ENCODE measurements at places on chromosomes 12 and 14.

DNA sequence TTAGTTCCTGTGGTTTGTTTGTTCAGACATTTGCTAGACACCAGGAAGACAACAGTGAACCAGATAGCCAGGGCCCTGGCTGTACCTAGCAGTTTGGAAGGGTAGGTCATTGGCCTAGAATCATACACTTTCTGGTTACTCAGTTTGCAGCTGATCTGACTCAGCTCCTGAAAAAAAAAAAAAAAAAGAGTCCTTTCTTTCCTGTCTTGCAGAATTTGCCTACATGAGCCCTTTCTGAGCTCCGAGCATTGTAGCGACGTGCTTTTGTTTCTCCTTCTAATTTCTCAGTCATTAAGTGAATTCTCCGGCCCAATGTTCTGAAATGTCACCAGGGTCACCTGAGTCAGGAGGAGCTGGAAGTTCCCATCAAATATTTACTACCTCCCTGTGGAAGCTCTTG lies 2.4 kb downstream of the CABP1 start:
- ATAC-seq, result no peak

DNA sequence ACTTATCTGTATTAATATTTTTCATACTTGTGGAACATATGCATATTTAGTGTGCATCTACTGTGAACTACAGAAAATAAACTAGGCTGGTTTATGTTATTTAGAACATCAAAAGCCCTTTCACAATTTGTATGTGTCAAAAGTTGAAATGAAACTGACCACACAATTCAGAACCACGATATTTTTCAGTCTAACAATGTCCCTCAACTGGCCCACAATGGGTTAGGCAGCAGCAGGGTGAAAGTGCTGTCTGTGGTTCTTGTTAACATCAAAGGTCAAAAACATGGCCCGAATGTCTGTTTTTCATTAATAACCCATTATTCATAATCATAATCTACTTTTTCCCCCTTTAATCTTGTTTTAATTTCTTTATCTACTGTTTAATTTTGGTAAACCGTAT lies 559.9 kb upstream of the ATP2B1 start:
- no peak for ATAC-seq

- no peak for ATAC-seq
Measured at GRCh38 chr14:76995279-76996035, 33.1 kb downstream of the IRF2BPL start.

- ATAC-seq, result no peak
Measured at GRCh38 chr14:87102811-87103378, 890.1 kb downstream of the GALC start.

GRCh38 chr12:49808686-49809380 lies 19.4 kb downstream of the NCKAP5L start:
- ATAC-seq, result no peak

GRCh38 chr12:105882404-105882803 lies 256.4 kb downstream of the NUAK1 start:
- no peak for ATAC-seq

- no peak for ATAC-seq
Measured at GRCh38 chr12:120941846-120942405, 36.4 kb upstream of the HNF1A start.

DNA sequence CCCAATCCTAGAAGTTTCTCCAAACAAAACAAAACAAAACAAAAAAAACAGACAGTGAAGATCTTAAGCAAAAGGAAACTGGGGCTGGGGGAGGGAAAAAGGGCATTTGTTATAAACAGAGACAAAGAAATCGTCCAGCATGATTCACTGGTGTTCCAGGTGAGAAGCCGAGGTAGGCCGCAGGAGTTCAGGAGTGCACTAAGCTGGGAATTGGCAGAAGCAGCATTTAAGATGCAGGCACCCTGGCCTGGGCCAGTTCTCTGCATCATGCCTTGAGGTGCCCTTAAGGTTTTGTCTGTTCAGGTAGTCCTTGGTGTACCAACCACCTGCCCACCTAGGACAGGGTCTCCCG lies 11.2 kb downstream of the TBX3 start:
- no peak for ATAC-seq

- no peak for ATAC-seq
Measured at GRCh38 chr12:39587225-39587624, 32.4 kb downstream of the ABCD2 start.

DNA sequence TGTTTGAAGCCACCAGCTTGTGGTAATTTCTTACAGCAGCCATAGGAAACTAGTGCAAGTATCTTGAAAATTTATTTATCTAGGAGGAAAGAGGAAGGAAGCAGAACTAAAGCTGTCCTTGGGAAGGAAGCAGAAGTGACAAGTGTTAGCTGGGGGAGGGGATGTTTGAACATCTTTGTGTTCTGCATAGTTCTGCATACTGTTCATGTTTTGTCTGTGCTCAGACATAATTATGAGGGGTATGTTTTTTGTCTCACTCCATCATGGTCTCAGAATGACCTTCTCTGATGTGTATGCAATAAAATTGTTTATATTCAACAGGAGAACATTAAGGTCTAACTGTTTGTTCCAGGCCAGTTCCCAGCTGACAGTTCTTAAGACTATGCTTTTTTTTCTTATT lies 606.5 kb downstream of the GALC start:
- no peak for ATAC-seq

GRCh38 chr12:14970473-14970872 lies 2.4 kb upstream of the PDE6H start:
- no peak for ATAC-seq

DNA sequence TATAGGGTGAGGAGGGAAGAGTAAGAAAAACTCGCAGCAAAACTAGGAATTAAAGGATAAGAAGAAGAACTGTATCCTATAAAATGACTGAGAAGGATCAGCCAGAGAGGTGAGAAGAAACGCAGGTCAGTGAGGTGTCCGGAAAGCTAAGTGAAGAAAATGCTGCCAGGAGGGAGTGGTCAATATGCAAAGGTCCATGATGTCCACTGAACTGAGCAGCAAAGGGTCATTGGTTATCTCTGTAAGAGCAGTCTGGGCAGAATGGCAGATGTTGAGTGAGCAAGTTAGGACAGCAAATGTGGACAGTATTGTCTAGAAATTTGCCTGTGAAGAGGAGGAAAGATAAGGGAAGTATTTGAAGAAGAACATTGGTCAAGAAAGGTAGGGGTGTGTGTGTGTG lies 155.4 kb downstream of the SRGAP1 start:
- no peak for ATAC-seq

DNA sequence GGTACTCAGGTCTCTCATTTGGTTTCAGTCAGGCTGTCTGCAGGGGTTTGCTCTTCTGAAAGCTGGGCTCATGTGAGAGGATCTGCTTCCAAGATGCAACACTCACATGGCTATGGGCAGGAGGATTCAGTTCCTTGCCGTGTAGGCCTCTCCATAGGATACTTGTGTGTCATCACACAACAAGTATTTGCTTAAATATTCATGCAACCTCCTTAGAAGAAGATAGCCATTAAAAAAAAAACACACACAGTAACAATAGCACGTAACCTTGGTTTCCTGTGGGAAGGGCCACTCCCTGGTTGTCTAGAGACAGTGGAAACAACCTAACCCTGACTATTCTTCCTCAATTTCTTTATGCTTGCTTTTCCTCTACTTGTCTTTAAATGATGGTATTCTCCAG lies 31.8 kb upstream of the CLEC4E start:
- peak; percentile 13 for ATAC-seq

DNA sequence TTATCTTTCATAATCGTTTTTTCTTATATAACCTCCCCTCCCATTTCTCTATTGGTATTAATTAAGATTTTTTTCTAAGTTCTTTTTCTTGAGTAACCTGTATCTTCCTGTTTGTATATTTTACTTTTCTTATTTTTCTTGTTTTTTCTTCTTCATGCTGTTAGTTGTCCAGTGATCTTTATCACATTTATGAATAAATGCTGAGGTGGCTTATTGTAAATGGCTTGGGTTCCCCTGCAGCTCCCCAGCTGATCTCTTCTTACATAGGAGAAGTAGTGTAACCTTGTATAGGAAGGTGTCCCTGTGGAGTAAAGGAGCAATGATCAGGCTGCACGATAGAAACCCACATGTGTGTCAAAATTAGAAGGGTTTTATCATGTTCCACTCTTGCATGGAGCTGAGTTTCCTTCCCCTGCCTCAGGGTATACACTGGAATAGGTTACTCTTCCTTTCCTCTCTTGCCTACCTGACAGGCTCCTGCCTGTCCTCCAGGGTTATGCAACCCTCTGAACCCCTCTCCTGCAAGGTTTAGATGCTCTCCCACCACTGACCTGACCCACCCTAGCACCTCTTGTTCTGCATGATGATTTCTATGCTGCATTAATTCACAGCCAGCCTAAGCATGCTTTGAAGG lies 334.8 kb upstream of the RGS6 start:
- no peak for ATAC-seq

GRCh38 chr12:109951751-109952150 lies 44.4 kb downstream of the GIT2 start:
- ATAC-seq, result no peak

DNA sequence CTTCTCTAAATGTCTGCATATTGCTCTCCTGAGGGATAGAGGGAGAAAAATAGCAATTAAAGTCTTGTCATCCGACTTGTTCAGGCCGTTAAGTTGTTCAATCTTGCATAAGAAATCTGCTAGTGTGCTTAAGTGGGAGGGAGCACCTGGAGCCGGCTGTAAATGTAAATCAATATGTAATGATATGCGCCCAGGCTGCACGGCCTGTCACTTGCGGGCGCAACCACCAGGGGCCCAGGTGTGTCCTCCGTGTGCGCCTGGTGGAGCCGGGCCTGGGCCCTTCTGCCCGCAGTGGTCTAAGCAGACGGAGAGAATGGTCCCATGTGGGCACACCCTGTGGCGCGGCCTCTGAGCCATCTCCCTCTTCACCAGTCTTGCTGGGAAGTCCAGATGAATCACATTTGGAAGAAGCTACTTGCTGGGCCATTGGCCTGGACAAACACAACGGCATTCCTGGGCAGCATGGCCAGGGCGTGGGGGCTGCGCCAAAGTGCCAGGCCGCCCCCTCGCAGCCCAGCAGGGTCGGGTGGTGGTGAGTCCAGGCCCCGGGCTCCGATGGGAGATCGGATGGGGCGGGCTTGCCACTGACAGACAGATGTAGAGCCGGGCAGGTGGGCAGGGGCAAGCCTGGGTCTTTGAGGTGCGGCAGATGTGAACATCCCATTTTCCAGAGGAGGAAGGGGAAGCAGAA lies 193.3 kb upstream of the C14orf180 start:
- no peak for ATAC-seq

DNA sequence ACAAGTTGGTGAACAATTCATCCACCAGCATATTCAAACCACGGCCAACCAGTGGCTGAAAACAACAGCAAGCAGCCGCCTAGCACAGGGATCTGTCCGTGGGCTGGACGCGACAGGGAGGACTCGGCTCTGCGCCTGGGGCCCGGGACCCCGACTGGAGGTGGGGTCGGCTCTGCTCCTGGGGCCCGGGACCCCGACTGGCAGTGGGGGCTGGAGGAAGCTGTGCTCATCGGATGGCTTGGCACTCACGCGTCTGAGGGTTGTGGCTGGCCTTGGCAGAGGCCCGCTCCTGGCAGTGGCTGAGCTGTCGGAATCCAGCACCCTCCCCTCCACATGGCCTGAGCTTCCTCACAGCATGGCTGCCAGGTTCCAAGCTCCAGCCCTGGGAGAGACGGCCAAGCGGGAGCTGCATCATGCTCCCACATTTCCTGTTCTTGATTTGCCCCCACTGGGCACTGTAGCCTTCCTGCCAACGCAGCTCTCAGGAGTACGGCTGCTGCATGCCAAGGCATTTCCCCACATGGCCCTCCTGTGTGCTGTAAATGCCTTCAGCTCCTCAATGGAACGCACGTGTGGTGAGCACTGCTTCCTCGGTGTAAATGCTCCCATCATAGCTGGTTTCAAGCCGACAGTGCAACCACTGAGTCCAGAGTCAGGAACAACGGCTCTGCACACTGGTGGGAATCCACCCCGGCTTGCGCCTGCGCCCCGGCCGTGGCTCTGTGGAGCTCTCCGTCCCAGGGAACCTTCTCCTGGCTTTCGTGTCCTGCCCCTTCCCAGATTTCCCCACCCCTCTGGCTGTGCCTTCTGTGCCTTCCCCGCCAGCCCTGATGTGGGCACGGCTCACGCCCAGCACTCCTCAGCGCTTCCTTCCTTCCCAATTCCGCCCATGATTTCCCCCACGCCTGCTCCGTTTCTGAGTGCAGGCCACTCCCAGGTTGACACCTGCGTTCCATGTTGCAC lies 7.3 kb upstream of the GALNT9 start:
- ATAC-seq, result no peak

DNA sequence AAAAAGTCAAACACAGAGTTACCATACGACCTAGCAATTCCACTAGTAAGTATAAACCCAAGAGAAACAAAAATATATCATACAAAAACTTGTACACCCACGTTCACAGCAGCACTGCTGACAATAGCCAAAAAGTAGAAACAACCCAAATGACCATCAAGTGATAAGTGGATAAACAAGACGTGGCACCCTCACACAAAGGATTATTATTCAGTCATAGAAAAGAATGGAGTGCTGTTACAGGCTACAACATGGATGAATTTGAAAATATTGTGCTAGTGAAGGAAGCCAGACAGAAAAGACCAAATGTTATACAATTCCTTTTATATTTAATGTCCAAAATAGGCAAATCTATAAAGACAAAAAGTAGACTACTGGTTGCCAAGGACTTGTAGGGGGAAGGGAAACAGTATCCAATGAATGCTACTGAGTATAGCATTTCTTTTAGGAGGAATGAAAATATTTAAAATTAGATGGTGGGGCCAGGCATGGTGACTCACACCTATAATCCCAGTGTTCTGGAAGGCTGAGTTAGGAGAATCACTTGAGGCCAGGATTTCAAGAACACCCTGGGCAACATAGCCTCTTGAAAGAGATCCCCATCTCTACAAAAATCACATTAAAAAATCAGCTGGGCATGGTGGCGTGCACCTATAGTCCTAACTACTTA lies 41.9 kb downstream of the SPTLC2 start:
- ATAC-seq, result no peak

GRCh38 chr12:6377667-6377994 lies 2.3 kb upstream of the SCNN1A start:
- ATAC-seq, result no peak

DNA sequence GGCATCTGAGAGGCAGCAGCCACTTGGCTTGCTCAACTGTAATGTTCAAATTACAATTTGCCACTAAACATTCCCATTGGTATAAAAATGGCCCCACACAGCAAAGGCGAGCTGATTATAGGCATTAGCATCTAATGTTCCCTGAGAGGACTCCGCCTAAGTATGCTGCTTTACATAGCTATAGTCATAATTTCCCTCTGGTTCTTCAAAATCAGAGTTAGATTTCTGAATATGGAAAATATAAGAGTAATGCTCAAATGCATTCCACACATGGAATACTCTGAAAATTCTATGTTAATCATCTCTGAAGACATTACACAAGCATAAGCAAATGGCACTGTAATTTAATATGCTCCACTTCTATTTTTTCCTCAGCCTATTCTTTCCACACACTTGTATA lies 83.7 kb upstream of the BTG1 start:
- ATAC-seq, result no peak

DNA sequence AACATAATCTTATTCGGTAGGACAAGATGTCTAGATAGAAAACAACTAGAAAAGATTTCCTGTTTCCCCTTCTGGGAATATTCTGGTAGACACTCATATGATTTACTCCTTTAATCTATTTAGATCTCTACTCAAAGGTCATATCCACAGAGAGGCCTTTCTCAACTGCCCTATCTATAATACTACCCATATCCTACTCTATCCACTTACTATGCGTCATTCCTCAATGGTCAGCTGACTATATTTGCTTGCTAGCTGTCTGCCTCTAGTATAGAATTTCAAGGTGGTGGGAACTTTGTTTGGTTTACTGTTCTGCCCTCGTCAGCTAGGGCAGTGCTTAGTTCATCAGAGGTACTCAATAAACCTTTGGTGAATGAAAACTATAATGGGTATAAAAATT lies 157.8 kb upstream of the PKP2 start:
- ATAC-seq, result no peak

GRCh38 chr14:71063351-71063750 lies 156.1 kb downstream of the PCNX1 start:
- no peak for ATAC-seq

- no peak for ATAC-seq
Measured at GRCh38 chr12:53376747-53377146, 3.2 kb upstream of the SP1 start.

Data from activated CD4-positive, CD25-positive, alpha-beta regulatory T cell treated with anti-CD3 and anti-CD28 coated beads, Interleukin-2, amount 50 U/mL, for 24 hours (primary cell).